ENCODE measurements at places on chromosomes 6 and 20.

DNA sequence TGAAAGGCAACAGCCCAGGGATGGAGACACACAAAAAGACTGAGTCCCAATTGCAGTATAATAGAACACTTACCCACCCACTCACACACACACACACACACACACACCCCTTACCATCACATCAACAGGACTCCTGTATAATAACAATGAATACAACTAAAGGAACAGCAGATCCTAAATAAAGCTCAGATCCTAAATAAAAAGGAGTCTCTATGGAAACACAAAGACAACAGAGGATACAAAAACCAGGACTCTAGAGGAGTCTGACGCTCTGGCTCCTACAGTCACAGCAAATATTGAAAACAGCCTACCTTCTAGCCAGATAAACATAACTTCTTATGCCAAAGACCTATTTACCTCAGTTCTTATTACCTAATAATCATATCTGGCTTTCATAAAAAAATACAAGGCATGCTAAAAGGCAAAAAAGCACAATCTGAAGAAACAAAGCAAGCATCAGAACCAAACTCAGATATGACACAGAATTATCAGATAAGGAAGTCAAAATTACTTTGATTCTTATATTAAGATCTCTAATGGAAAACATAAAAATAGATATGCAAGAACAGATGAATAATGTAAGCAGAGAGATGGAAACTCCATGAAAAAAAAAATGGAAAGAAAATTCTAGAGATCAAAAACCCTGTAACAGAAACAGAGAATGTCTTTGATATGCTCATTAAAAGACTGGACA is 134.9 kb downstream of the MMUT start:
- no peak for DNase-seq

- DNase-seq = no peak
These were observed 222.9 kb downstream of the SLC24A3 start for GRCh38 chr20:19435316-19435715.

DNA sequence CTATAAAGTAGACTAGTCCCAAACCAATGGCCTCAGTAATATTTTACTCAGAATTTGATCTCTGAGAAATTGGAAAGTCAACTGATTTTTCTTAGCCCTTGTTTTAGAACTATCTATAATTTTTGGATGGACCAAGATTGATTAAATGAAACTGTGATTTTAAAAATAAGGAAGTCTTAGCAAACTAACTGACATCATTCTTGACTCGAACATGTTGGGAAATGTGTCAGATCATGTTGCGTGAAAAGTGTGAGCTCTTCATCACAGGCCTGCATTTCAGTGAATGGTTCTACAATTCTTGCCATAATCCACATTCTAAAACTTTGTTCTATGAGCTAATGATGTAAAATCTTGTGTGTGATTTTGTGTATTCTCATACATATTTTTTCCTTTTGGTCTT is 11.0 kb downstream of the TNFAIP3 start:
- DNase-seq = no peak

DNA sequence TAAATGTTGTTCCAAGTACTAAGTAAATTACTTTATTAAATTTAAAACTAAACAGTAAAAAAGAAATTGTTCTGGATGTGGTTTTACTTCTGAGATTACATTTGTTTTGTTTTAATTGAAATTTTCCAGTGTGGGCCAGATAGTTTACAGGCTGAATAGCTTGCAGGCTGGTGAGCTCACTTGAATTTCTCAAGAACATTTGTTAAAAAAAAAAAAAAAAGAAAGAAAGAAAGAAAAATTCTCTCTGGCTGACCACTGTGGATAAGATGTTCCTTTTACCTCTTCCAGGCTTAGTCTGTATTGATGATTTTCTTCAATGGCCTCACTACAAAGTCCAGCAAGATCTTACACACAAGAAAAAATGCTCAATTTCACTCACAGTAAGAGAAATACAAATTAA is 85.4 kb downstream of the PLCG1 start:
- no peak for DNase-seq

- no peak for DNase-seq
These were observed 327.9 kb upstream of the MARCKS start for GRCh38 chr6:113529196-113529595.

- DNase-seq = no peak
These were observed 1.5 kb downstream of the VARS2 start for GRCh38 chr6:30915591-30915946.

DNA sequence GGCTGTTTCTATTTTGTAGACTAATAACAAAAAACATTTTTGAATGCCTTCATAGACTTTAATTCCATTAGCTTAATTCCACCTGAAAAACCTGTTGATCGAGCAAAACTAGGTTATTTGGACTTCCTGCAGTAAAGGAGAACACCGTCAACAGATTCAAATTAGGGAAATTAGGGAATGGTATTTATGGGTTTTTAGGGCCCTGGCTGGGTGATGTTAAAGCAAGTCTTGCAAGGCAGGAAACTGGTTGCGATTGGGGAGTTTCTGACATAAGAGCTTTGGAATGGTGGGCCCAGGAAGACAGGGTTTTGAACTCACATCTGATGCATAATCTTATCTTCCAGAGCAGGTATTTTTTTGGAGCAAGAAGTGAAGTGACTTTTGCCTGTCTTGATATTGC is 40.1 kb upstream of the TFAP2C start:
- no peak for DNase-seq

DNA sequence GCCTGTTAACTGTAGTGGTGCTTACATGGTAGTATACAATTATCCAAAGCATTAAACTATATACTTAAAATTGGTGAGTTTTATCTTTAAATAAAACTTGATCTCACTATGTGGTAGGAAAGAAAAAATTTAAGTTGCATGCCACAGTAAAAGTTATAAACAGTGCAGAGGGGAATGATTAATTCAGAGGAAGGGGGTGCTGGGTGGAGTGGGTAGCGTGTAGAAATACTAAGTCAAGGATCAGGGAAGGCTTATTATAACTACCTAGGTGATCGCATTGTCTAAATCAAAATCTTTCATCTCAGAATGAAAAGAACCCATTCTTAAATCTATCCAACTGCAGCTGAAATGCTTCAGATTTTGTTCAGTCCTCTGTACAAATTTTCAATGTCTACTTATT is 428.3 kb downstream of the ADGRB3 start:
- DNase-seq = no peak

DNA sequence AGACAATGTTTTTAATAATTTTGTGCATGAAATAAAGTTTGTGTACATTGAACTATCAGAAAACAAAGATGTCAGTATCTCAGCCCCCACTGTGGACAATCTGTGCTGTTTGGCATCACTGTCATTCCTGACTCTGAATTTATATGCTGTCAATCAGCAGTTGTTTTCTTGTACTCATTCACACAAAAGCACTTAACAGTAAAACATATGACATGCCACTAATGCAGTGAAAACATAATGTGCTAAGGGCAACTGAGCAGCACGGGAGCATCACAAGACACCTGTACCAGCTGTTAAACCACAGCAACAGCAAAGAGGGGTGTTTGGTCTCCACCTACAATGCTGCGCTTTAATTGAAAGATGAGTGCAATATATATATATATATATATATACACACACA is 647.8 kb upstream of the SLC35B3 start:
- DNase-seq = no peak

DNA sequence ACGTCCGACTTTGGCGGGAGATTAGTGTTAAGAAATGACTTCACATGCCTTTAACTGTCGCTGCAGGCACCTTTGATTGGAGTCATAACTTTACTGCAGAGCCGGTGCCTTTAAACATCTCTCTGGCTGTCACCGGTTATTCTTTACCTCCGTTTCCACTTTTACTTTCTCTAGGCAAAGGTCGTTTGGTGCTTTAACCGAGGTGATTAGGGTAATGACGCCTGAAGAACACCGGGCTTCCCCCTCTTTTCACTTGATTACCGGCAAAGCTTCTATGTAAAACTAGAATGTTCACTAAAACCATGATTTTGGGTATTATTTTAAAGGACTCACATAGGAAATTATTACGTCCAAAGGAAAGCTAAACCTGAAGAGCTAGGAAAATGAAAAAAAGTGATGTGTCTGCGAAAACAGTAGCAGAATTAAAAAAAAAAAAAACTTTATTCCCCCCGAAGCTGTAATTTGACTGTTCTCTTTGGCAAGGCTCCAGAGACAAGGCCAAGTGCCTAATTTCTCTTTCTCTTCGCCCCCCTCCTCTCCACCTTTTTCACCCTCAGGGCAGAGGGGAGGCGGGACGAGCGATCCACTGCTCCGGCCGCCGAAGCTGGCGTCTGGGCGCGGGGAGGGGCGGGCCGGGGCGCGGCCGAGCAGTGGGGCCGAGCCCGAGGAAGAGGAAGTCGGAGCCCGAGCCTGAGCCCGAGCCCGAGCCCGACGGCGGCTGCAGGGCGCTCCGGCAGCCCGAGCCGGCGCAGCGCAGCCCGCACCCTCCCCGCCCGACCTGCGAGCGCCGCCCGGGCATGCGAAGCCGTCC is at the start of gene PLEKHG1:
TSS of gene PLEKHG1 (plus strand) at position 687 of the 811 bp plus-strand sequence. CDS start 133,797 bp downstream, outside the sequence.
- no peak for DNase-seq

GRCh38 chr6:88426005-88426404 is 259.9 kb upstream of the CNR1 start:
- no peak for DNase-seq

DNA sequence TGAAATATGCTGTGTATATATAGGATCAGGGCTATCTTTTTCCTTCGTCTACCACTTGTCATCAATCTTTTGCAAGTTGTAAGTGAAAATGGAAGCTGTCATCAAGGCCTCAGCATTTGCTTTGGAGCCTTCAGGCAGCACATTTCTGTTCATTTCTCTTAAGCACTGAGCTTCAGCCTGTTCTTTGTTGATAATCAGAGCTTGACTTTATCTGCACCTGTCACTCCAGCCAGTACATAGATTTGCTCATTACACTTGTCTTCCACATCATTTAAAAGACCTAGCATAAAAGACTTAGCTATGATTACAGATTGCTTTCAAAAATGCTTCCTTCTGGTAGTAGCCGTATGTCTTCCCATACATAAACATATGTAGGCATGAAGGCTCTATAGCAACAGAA is 189.8 kb upstream of the GRIK2 start:
- DNase-seq = no peak

DNA sequence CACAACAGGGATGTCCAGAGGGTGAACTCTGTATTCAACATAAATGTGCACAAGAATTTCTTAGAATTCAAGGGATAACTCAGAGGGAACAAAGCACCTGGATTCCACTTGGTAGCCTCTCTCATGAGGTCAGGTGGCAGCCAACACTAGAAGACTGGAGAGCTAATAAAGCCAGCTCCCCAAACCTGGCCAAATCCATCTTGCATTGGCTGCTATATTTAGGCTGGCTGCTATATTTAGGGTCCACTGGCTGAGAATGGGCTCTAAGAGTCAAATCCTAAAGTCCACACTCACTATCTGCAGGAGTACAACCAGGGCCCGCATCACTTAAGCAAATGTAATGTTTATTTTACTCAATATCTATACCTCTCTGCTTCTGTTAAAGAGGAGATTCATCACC is 20.0 kb downstream of the TBC1D7 start:
- no peak for DNase-seq

DNA sequence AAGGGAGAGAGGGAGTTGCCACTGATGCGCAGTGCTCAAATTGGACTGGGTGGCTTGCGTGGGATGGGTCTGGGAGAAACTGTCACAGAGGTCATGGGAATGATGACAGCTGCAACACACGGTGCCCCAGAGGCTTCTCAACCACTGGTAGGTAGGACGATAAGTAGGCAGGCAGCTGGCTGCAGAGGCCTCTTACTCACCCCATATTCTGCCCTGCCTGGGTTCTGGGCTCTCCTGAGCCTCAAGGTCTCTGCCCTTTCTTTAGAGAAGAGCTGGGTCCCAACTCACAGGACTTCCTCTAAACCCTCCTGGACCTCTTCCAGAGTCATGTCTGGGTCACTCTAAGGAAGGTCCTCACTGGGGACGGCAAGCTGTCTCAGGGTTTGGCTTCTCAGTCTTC is 37.2 kb upstream of the RNF24 start:
- no peak for DNase-seq
